SHP77 treated with DMSO at 0.1 percent for 48 hours (cell line): ENCODE measurements at places on chromosomes 5 and 9.
A peak's percentile ranks its signal among the peaks of the same experiment; 100 is the strongest.

DNA sequence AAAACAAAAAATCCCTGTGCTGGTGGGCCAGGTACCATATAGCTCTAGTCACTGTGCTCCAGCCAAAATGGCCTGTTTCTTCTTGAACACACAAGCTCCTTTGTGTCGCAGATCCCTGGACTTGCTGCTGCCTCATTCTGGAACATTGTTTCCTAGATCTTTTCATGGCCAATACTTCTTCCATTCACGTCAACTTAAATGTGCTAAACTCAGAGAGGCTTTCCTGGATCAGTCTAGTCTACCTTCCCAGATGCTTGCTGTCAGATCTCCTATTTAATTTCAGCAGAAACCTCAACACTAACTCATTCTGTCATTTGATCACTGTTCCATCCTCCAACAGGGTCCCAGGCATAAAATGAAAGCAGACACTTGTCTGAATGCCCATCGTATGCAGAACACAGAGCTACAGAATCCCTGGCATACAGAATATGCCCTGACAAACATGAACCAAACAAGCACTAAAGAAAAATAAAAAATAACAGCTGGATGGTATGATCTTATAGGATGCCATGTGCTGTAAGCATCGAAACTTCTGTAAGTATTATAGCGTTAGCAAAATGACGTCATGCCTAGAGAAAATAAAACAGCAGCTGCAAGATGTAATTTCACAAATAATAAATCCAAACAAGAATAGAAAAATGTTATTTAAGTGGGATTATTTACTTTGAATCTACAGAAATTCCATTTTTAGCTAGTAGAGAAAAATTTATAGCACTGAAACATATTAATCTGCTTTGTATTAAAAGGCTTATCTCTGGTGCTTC is 403.7 kb upstream of the DAP start:
- peak; percentile 11 for DNase-seq

DNA sequence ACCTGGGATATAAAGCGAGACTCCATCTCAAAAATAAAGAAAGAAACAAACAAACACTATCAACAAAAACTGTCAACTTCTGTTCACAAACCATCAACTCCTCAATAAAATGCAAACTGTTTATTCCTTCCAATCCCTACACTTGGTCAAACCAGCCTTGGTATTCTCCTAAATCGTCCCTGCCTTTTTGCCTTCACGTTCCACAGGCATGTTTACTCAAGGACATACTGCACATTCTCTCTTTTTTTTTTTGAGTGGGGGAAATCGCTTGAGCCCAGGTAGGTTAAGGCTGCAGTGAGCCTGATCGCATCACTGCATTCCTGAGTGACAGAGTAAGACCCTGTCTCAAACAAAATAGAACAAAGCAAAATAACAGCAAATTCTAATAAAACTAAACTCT is 13.0 kb downstream of the UBAP2 start:
- no peak for DNase-seq

DNA sequence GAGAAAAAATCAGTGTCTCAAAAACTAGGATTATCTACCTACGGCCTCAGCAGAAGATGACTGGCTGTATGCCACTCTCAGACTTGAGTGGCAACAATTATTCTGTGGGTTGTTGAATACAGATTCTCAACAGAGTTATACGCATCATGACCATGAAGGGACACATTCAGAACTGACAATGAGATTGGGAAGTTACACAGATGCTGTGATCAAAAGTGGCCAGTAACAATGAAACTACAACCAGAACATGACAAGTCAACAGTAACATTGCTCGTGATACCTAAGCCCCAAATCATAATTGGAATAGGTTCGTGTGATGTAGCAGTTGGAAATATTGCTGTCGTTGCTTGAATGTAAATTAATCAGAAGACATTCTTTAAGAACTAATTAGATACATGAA is 957.5 kb upstream of the CDH9 start:
- no peak for DNase-seq

DNA sequence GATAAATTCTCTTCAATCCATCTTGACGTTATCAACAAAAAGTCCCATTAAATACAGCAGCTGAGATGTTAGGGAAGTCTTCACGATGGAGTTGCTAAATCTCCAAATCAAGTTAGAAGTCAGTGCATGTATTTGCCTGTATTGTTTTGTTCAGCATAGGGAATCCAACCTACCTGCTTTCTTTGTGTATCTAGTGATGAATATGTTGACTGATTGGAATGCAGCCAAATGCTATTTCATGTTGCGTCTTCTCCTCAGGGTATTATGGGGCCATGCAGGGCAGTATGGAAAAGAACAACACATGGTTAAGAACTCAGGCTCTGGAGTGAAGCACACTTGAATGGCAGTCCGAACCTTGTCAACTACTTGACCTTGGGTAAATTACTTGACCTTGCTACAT is 529.5 kb upstream of the ZNF462 start:
- peak; percentile 60 for DNase-seq

GRCh38 chr9:121976751-121977150 is 116.4 kb downstream of the TTLL11 start:
- DNase-seq = no peak

DNA sequence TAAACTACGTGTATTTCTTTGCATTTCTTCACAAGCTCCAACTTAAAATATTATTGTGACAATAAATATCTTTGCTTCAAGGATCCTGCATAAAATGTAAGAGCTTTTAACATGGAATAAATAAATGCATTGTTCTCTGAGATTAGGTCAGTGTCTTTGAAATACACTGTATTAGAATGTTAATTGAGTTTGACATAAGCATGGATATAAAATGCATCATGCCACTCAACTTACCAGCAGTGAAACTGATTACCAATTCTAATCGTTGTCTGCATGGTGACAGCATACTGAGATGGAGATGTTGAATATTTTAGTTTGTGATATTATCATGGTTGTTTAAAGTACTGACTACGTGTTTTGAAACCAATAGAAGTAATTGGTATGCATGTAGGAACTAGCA is 555.3 kb upstream of the ZNF608 start:
- DNase-seq = no peak

- no peak for DNase-seq
Observed at GRCh38 chr9:84385386-84386040, 45.0 kb upstream of the SLC28A3 start.

GRCh38 chr9:75233011-75233410 is 144.7 kb downstream of the OSTF1 start:
- DNase-seq = no peak

GRCh38 chr5:54772684-54773083 is 212.7 kb downstream of the ESM1 start:
- no peak for DNase-seq

- DNase-seq = no peak
Observed at GRCh38 chr9:69027355-69028097, 8.0 kb upstream of the FXN start.

DNA sequence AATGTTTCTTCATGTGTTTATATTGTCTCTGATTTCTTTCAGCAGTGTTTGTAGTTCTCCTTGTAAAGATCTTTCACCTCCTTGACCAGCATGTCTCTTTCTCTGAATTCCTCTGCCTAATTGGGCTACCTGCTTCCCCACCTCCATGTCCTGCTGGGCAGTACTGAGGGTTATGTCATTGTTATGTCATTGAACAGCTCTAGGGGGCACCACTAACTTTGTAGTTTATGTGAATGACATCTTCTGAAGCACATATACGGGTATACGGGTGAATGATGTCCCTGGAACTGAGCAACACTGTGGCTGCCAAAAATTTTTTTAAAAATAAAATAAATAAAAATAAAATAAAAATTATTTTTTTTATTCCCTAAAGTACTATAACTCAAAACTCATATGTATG is 16.9 kb upstream of the SNCAIP start:
- DNase-seq = no peak

- no peak for DNase-seq
Observed at GRCh38 chr9:108077556-108077955, 588.0 kb upstream of the KLF4 start.

DNA sequence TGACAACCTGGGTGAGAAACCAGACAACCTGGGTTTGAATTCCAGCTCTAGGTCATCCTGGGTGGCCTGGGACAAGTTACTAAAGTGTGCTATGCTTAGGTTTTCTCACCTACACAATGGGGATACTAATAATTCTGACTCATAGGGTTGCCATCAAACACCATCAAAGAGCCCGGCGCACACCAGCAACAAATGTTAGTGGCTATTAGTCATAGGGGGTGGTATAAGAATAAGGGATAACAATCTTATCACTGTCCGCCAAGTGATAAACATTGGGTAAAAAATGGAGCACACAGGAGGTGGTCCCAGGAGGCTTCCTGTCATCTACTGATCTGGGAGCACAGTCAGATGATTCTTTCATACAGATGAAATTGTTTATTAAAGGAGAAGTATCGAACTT is 61.4 kb upstream of the AFAP1L1 start:
- DNase-seq = no peak

DNA sequence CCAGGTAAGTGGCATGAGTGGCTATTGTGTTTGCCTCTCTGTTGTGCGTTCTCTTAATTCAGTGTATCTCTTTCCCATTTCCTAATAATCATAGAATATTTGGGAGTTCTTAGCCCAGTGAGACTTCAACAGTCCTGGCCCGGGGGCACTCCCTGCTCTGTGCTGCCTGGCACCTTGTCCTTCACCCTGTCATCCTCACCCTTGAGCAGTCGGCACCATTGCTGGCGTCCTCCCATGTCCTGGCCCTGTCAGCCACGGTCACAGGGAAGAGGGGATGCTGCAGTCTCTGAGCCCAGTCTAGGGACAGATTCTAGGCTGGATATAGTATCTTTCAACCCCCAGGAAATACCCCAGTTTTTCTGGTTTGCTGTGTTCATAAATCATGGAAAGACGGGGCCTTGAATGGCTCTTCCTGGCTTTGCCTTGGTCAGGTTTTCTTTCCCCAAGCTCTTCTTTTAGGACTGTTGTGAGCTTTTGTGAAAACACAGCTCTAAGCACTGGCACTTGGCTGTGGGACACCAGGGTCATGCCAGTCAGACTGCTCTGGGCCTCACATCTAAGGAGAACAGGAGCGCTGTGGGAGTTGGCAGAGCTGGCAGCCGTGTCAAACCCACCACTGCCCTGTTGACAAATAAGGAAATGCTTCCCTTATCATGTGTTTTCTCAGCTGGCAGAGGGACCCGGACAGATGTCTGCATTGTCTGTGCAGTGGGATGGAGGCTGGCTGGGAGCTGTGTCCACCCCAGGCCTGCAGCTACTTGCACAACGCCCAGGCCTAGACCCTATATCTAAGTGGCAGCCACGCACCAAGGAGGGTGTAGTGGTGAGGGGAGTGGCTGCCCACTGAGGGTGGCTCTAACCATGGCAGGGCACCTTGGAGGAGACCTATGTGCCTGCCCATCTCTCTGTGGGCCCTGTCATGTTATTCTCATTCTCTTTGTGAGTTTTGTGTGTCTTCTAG is 378.6 kb downstream of the ICE1 start:
- no peak for DNase-seq

GRCh38 chr5:108878756-108879155 is 131.1 kb downstream of the FER start:
- no peak for DNase-seq

DNA sequence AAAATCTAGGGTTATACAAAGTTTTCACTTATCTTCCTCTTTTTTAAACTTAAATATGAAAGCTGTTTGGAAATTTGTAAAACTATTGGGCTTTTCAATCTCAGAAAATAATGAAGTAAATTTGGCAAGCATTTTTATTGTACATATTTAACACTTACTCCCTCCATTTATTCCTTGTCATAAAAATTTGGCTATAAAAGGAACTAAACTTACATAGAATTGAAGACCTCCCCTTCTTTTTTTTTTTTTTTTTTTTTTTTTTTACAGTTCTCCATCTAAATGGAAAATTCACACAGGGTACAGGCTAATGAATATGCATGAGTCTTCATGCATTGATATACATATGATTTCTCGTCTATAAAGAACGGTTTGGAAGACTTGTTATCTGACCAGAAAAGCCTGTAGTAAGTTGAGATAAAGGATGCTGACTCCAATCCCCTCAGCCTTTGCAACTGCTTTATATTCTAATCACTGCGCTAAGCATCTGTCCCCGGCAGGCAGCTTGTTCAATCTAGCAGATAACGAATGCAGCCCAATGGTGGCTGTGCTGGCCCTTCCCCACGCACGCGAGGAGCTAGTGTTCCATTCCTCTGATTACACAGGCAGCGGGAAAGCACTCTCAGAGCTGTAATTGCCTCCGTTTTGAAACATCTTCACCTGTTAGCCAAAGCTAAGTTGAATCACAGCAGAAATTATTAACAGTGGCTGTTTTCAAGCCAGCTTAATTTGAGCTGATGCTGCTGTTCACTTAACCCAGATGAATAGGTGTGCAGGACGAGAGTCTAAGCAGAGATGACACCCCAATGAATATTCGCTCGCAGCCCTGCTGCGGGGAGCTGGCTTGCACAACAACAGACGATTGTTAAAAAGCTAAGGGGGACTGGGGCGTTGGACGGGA is 453.8 kb upstream of the ZNF608 start:
- peak; percentile 53 for DNase-seq

GRCh38 chr9:133460405-133461175 is 812 bp downstream of the CACFD1 start:
- DNase-seq = peak; percentile 67

DNA sequence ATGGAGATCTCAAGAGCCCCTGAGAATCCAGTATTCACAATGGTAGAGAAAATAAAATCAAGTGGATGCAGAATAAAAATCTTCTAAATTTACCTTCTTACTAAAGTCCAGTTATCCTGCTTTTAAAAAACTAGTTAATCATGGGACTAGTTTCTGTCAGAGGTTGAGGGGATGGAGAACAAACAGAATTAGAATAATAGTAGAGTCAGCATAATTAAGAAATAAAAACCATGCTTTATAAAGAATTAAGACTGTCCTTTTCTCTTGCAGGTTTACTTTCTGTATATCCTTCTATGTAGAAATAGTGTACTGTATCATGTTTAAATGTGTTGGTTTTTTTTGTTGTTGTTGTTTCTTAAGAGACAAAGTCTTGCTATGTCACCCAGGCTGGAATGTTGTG is 23.0 kb downstream of the ACOT12 start:
- DNase-seq = no peak

- DNase-seq = no peak
Observed at GRCh38 chr9:72931437-72931836, 21.4 kb downstream of the ALDH1A1 start.

DNA sequence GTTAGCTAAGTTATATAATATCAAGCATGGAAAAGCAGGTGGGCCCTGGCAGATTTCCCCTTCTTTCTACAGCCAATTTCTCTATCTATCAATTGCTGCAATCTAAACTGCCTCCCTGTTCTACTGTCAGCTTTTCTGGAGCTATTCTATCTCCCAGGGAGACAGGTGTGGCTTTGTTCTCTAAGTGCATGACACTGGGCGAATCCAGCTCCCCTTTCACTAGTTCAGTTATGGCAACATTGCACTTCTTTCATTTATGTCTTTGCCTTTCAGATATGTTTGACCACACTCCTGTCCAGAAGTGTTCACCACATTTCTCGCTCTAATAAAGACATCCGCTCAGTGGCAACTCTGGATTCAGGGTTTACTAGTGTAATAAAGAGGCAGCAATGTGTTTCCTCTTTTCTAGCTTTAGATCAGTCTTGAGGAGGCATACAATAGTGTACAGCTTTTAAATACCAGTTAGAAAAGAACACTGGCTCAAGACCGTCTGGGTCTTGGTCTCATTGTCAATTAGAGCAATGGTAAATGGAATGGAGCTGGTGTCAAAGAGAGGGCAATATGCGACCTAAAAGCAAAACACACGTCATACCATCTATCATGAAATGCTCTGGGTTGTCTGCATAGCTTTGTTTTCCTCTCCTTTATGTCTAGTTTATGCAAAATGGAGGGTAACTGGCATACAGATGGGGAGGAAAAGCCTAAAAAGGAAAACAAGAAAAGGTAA is 197.0 kb downstream of the SLF1 start:
- DNase-seq = peak; percentile 48
